ENCODE measurements at places on chromosomes 2 and 18.

GRCh38 chr2:223122781-223123180 is 70.8 kb downstream of the KCNE4 start:
- DNase-seq = no peak

GRCh38 chr2:42903821-42904575 is 111.6 kb upstream of the HAAO start:
- DNase-seq = no peak

DNA sequence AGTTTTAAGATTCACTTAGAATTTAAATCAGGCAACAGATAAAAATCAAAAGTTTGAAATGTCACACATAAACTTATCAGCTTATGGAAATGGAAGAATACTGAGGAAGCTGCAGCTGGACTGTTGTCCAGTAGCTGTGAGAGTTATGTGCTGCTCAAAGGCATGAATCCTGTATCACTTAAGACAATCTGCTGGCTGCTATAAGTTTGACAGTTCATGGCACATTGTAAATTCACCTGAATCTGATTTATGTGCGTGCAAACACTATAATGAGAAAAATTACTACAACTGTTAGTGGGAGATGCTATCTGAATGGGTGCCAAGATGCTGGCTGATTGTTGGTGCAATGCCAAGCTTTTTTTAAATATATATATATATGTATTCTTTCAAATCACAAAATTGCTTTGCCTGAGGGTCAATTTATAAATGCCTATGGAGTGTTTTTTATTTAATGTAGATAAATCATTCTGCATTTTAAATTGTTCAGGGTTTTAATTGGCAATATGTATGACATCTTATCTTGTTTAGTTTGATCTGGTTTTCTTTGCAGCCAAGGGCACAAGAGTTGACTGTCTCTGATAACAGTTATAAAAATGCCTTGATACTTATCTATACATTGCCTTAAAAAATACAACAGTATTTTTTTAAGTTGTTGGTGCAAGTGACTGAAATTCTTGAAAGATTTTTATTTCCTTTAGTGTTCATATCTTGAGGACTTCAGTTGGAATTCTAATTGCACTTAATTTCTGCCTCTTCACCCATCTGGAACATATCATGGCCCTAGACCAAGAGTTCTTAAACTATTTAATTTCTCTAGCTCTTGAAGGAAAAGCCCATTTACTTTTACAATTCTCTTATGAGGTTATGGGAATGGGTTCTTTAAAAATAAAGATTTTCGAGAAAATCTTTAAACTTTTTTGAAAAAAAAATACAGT is 48.7 kb downstream of the CAVIN2 start:
- no peak for DNase-seq

DNA sequence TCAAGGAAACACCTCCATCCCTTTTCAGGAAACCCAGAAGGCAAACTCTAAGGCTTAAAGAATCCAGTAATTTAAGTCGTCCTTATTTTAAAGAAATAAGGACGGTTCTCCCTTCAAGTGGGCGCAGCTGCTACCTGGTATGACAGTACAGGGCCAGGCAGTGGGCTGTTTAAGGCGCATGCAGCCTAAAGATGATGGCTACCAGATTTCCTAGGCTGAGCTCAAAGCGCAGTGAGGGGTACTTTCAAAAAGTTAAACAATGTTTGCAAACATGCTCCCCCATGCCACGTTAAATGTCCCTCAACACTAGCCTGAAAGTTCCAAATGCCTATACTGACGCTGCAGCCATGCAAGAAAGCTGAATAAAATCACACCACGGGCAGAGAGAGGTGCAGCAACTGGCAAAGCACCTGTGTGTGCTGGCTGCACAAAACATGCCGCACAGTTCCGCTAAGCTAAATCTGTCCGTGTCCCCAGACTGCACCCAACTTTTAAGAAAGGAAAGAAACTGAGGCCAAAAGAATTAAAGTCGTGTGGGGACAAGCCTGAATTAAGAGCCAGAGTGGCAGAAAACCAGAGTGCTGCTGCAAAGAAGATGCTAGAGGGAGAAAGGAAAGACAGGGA is 583 bp downstream of the HIBCH start:
- no peak for DNase-seq

GRCh38 chr2:64737547-64737946 is 83.8 kb upstream of the SERTAD2 start:
- no peak for DNase-seq

DNA sequence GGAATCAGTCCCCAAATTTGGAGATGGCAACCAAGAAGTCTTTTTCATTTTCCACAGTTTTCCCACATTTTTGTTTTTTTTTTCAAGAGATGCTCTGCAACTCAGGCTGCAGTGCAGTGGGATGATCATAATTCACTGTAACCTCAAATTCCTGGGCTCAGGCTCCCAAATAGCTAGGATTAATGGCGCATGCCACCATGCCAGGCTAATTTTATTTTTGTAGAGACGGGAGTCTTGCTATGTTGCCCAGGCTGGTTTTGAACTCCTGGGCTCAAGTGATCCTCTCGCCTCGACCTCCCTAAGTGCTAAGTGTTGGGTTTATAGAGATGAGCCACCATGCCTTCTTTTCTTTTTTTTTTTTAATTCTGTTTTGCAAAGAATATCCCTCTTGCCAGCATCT is 35.2 kb downstream of the PCBP1 start:
- DNase-seq = no peak

- DNase-seq = no peak
Observed at GRCh38 chr2:240881913-240882312, 13.3 kb downstream of the AGXT start.

DNA sequence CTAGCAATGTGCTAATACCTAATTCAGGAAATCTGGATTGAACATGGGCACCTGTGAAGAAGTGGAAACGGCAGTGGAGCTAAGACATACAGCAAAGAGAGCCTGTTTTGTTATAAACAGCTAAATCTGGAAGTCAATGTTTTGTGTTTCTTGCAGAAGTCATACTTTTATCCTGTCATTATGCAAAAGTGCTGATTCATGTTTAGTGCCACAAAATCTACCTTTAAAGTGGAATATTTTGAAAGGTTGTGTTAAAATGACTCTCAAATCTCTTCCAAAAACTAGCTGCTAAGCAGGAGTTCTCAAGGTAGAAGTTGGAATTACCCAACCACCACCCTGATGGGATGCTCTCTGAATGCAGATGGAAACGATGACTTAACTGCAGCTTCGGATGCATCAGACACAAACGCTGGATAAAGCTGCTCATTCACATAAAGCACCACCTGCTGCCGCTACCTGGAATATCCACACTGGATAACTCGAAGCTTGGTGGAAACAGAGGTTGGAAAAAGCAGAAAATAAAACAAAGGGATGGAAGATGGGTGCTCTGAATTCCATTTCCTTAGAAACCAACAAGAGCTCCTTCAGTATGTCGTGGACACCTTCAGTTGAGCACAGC is 132.6 kb upstream of the ZNF236 start:
- DNase-seq = no peak

DNA sequence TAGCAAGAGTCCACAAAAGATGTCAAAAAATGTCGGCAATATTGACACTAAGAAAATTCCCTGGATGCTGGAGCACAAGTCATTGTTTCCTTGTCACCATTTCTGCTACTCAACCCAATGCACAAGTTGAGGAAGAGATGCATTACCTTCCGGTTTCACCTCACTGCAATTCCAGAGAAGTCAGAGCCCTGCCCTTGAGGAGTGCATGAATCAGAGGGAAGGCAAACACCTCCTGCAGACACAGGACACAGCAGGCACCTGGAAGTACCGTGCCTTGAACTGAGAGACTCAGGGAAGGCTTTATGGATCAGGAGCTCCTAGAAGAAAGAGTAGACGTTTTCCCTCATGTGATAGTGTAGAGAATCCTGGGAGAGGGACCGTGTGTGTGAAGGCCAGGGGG is 62.7 kb upstream of the ARL4C start:
- DNase-seq = no peak

GRCh38 chr18:36733150-36733549 is 95.7 kb downstream of the TPGS2 start:
- DNase-seq = no peak

Data from T follicular helper cell (primary cell).